ENCODE measurements at places on chromosomes 5 and 9.

GRCh38 chr9:97830884-97831829 is 21.9 kb upstream of the FOXE1 start:
- DNase-seq, result no peak

DNA sequence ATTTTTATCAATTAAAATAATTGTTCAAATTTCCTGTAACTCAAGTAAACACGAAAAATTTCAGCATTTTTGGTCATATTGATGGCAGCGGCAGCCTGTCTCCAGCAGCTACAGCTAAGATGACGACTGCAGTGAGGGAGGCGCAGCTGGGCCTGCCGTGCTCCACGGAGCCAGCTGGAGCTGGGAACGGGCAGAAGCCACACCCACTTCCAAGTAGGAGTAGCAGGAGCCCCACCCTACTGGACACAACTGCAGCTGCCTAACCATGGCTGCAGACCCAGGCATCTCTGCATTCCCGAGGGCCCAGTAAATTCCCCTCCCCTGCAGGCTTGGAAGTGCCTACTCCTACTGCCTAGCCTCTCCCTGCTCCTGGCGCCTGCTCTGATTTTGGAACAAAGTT is 2031.7 kb downstream of the EFNA5 start:
- no peak for DNase-seq

GRCh38 chr5:141783947-141784296 is 94.3 kb downstream of the PCDH1 start:
- DNase-seq, result no peak

DNA sequence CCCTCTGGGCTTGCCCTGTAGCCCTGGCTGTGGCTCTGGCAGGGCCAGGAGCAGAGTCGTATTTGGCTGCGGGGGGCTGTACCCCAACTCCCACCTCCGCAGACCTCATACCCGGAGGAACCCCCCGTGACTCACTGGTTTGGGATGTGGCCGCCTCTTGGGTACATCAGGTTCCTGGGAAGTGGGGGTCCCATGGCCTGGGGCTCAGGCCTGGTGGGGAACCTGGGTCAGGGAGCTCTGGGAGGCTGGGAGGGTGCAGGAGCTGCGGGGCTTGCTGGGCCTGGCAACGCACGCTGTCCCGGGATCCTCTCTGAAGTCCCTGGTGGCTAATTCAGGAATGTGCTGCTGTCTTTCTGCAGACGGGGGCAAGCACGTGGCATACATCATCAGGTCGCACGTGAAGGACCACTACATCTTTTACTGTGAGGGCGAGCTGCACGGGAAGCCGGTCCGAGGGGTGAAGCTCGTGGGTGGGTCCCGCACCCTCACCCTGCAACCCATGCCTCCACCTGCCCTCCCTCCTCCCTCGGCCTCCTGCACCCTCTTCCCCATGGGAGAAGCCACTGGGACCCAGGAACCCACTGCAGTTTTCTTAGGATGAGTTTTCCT is 2.4 kb downstream of the LCN1 start:
- DNase-seq, result no peak

DNA sequence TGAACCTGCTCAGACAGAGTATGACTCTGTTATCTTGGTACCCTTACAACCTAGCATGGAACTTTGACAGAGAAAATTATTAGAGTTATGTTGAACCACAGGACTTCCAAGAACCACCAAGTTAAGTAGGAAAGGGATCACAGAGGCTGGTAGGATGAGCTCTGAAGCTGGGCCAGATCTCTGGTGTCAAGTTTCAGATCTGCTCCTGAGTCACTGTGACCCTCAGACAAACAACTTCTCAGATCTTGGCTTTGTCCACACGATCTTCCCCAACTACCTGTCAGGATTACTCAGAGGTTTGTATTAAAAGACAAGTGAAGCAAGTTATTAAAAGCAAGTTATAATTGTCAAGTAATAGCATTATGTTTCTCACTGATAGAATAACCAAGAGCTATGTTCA is 189.0 kb downstream of the SEC61B start:
- DNase-seq, result no peak

All from activated T-helper 2 cell treated with anti-CD3 and anti-CD28 coated beads, Interferon-gamma antibody, Interleukin-2, Interleukin-4, amounts not matched to agents 10 μg/mL and 5 μg/mL and 100 μg/mL, durations not matched to agents 14 hours and 24 hours and 36 hours (primary cell).